Stimulated activated CD8-positive, alpha-beta memory T cell treated with anti-CD3 and anti-CD28 coated beads, Interleukin-7, amount 100 ng/mL, for 24 hours (primary cell): ENCODE measurements at places on chromosomes 5 and 9.

GRCh38 chr9:112081918-112082729 lies 93.0 kb downstream of the SUSD1 start:
- DNase-seq, result no peak

GRCh38 chr9:73080110-73080694 lies 71.5 kb upstream of the ANXA1 start:
- no peak for DNase-seq

DNA sequence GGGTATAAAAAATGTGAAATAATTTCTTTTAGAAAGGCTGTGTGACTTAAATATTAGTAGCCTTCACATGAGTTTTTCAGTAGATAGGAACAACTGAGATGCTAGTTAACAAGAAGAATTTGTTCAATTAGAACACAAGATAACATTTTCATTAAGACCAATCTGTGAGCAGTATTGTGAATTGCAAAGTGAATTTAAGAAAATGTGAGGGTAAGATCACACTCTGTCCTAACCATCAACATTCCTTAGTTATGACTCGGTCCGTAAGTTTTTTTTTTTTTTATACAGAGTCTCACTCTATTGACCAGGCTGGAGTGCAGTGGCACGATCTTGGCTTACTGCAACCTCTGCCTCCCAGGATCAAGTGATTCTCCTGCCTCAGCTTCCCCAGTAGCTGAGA lies 180.2 kb upstream of the EGFLAM start:
- DNase-seq, result no peak

GRCh38 chr5:132905938-132906337 lies 32.5 kb downstream of the LEAP2 start:
- no peak for DNase-seq

GRCh38 chr5:39399135-39400036 lies 25.4 kb downstream of the DAB2 start:
- no peak for DNase-seq

DNA sequence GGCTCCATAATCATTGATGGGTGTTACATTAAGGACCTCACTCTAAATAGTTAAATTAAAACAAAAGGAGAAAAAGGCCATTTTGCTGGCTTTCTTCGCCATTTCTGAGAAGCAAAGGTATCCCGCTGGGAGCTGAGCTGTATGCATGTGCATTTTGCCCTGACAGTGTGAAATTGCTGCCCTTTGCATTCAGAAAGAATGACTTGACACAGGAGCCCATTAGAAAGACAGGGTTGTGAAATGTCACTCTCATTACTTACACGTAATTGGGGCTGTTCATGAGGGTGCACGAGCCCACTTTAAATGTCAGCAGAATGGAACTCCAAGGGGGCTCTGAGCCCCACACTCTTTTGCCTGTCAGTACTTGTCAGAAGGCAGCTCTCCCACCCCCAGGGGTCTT lies 85.0 kb downstream of the SEMA4D start:
- no peak for DNase-seq

DNA sequence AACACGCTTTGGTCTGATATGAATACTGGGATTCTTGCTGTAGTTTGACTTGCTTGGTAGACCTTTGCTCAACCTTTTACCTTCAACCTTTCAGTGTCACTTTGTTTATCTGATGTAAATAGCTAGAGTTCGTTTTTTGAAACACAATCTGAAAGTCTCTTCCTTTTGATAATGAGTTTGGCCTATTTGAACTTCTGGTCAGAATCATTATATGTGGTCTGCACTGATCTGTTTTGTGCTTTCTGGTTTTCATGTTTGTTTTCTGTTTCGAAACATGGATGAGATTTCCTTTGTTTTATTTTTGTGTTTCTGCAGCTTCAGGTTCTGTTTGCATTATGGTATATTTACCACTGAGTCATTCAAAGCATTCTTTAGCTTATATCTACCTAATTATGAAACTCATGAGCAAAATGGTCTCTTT lies 217.5 kb downstream of the GABBR2 start:
- no peak for DNase-seq

GRCh38 chr5:50947906-50948683 lies 281.7 kb downstream of the PARP8 start:
- no peak for DNase-seq

DNA sequence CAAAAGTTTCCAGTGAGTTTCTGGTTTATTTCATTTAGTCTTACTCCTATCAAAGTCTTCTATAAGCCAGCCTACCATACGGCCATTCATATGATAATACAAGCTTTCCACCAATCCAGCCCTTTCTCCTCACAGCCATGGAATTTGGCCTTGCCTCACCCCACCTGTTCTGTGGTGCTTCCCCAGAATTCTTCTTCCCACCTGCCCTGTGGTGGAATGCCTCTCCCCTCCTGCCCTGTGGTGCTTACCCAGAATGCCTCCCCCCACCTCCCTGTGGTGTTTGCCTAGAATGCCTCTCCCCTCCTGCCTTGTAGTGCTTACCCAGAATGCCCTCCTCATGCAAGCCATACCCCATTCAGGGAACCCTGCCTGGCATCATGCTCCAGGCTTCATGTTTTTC lies 90.3 kb upstream of the APC start:
- DNase-seq, result no peak

- no peak for DNase-seq
Measured at GRCh38 chr5:107149243-107150005, 521.3 kb downstream of the EFNA5 start.

DNA sequence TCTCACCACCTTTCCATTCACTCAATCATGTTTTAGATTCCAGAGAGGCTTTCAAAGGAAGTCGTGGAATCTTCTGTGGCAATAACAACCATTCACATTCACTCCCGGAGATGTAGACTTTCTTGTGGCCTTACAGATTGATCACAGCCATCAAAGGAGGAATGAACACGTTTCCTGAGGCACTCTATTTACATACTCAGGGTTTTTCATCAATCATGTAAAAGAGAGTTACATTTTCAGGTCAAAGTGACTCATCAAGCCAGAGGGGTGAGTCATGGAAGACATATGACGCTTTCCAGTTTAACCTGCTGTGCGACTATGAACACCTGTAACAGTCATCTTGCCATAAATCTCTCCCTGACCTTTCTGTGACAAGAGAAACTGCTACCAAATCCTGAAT lies 39.3 kb upstream of the RAD23B start:
- DNase-seq, result no peak

DNA sequence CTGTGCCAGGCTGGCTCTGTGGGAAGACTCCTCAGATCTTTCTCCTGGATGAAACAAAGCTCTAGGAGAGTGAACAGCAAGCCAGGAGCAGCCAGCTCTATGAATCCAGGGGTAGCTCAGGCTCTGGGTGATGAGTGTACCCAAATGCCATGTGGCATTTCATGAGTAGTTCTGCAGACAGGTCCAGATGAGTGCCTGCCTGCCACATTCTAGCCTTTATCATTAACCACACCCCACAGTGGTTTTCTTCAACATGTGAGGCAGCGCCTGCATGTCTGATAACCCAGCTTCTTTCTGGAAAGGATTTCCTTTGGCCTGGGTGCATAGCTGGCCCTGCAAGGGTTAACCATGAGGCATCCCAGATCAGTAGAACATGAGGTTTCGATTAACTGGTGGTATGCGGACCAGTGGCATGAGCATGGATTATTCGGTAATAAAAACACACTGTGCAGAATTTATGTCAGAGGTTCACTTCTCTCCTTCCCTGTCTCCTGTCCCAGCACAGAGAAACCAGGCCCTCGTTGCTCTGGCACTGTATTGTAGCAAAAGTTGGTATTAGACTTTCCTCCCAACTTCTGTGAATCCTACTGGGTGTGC lies 381.9 kb upstream of the ZNF462 start:
- DNase-seq, result no peak

- DNase-seq, result no peak
Measured at GRCh38 chr9:36592801-36593583, 20.3 kb downstream of the MELK start.

GRCh38 chr5:149641000-149641576 lies 59.8 kb downstream of the ARHGEF37 start:
- no peak for DNase-seq

DNA sequence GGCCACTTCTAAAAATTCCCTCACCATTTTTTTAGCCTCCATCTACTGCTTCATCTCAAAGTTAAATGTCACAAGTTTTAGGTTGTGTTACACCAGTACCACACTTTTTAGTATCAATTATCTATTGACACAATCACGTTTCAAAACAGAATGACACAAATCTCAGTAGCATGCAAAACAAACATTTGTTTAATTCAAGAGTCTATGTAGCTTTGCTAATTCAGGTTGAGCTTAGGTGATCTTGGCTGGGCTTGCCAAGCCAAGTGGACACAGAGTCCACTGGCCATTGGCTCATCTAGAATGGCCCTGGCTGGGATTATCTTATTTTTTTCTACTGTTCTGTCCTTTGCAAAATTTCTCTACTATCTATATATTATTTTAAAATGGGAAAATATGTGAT lies 61.9 kb upstream of the JAK2 start:
- no peak for DNase-seq

GRCh38 chr5:175378444-175379028 lies 65.4 kb downstream of the DRD1 start:
- no peak for DNase-seq

DNA sequence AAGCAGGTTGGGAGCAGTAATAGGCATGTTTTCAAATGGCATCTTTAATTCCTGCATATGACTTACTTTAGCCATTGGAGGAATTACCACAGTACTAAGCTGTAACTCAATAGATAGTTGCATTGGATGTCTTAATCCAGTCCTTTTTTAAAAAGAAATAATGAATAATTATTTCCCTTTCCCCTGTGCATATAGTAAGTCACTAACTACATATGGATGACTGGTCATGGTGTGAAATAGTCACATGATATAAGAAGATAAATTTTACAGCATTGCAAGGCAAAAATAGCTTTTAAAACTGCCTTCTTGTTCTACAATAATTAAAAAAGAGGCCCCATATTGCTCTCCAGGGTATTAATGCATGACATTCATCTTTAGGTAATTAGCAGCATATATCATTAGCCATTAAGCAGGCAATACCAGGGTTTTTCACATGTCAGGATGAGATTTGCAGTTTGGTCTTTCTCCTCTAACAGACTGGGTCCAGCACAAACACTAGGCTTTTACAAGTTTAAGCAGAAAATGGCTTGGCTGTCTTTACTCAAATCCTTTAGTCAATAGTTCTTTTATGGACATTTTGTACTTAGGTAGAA lies 606.4 kb upstream of the RORB start:
- no peak for DNase-seq

- no peak for DNase-seq
Measured at GRCh38 chr5:23631302-23632045, 124.1 kb downstream of the PRDM9 start.

DNA sequence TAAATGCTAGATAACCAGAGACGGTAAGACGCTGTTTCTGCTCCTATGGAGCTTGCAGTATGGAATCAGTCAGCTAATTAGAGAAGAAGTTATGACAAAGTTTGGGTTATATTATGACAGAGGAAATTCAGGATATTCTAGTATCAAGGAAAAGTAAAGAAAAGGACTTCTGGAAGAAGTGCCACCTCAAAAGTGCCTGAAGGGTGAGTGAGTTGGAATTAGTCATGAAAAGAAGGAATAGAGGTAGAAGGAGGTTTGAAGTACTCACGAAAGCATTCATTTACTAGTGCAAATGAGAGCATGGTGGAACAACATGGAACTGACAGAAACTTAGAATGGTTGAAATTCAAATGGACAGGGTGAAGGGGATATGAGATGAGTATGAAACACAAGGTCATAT lies 40.4 kb upstream of the MTAP start:
- no peak for DNase-seq

DNA sequence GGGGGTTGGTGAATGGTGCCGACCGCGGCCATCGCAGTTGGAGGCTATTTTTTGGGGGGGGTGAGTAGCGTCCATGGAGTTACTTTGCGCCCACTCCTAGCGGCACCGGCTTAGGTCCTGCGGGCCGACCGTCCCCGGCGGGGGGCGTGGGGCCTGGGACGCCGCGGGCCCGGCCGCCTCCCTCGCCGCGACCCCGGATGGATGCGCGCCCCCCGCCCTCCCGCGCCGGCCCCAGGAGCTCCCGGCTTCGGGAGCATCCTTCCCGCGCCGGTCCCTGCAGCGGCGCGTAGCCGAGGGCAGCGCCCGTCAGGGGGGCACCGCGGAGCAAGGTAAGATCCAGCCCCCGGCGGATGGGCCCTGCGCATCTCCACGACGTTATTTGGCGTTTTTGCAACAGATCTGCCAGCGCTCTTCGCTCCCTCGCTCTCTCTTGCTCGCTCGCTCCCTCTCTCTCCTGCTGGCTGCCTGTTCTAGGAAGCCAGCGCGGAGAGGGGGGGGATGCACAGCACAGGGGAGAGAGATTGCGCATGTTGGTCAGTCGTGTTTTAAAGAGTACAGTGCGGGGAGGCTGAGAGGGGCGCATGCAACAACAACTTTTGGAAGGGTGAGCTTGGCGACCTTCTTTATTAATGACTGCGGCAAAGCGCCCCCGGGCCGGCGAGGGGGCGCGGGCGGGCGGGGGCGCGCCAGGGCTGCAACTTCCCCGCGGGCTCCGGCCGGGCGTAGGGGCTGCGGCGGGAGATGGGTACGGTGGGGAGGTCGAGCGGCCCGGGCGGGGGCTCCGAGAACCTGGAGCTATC lies 413 bp downstream of the JADE2 start:
- DNase-seq, result no peak

DNA sequence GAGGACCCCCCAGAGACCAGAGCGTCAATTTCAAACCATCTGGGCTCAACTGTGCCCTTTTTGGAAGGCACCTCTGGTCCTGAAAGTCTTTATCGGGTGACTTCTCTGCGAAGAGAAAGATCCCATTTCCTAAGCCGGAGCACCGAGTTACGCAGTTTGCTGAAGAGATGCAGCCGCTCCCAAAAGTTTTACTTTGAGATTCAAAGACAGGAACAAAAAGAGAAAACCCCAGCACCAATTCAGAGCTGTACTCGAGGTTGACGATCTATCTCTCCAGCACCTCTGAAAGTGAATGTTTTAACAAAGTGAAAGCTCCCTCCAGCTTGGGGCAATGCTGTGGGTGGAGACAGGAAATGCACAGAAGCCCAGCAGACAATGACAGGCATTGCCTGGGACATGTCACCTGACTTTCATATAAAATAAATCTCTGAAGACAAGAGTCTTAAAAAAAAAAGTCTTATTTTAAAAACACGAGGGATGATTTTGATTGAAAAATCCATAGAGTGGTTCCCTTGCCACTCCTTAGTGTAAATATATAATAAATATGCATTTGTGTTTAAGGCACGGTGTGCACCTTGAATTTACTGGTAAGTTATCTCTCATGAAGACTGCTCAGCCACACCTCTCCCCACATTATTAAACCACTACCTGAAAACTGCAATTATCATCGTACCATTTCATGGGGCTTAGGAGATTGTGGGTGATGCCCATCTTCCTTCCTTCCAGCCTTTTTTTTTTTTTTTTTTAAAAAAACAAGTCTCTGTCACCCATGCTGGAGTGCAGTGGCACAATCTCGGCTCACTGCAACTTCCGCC lies 79.9 kb downstream of the FNBP1 start:
- peak; percentile 28 for DNase-seq
